ENCODE measurements at places on chromosomes 12 and 14.

- no peak for DNase-seq
Observed at GRCh38 chr14:51023964-51024363, 70.9 kb downstream of the TRIM9 start.

- DNase-seq, result no peak
Observed at GRCh38 chr12:94135896-94136295, 12.5 kb upstream of the PLXNC1 start.

GRCh38 chr14:72916174-72916573 lies 10.1 kb upstream of the DCAF4 start:
- DNase-seq, result no peak

DNA sequence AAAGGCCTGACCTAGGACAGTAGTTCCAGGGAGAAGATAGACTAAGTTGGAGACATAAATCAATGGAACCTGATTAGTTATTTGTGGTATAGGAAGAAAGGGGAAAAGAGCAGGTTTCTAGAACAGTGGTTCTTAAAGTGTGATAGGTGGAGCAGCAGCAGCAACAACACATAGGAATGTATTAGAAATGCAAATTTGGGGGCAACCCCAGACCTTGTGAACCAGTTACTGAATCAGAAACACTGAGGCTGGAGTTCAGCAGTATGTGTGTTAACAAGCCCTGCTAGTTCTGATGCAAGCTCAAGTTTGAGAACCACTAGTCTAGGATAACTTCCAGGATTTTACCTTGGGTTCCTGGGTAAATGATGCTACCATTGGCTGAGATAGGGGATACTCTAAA lies 308.7 kb downstream of the EMP1 start:
- DNase-seq, result no peak

GRCh38 chr12:8629486-8630033 lies 16.9 kb upstream of the AICDA start:
- DNase-seq, result no peak

DNA sequence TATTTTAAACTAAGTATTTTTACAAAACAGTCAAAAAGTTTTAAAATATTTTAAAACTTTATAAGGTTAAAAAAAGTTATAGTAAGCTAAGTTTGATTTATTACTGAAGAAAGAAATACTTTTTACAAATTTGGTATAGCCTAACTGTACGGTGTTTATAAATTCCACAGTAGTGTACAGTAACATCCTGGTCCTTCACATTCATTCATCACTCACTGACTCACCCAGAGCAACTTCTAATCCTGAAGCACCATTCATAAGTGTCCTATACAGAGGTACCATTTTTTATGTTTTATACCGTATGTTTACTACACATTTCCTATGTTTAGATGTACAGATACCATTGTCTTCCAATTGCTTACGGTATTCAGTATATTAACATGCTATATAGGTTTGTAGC lies 170.0 kb downstream of the KLHL28 start:
- no peak for DNase-seq

DNA sequence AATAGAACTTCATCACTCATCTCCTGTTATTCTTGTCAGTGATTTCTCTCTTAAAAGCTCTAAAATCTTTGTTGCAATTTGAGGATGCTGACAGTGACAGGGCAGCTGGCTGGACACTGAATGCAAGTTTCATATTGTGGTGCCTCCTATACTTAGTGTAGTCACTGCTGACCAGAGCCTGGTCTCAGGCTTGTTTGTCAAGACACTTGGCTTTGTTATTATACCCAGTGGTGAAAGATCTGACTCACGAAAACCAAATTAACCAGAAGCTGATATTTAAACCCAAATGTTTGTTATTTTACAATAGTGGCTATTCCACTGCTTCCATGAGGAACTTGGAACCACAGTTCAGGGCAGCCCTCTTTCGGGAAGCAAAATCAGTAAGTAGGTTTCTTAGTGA lies 42.8 kb downstream of the RPGRIP1 start:
- DNase-seq, result no peak

- DNase-seq, result no peak
Observed at GRCh38 chr12:45182511-45182910, 33.4 kb upstream of the ANO6 start.

DNA sequence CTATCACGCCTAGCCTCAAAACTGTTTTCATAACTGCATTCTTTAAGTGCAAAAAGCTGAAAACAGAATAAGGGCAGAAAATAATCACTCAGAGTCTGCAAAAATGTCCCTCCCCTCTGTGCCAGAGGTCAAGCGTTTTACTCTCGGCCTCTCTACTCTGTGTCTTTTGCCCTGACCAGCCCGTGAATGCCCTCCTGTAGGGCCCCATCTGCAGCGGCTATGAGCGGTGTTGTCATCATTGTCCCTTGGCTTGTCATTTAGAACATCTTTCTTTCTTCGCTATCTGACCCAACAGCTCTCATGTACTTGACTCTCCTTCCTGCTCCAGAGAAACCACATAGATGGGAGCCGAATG lies 21.7 kb downstream of the ELK3 start:
- DNase-seq, result no peak

GRCh38 chr14:65961004-65961403 lies 525.2 kb upstream of the CCDC196 start:
- DNase-seq, result peak; percentile 86

DNA sequence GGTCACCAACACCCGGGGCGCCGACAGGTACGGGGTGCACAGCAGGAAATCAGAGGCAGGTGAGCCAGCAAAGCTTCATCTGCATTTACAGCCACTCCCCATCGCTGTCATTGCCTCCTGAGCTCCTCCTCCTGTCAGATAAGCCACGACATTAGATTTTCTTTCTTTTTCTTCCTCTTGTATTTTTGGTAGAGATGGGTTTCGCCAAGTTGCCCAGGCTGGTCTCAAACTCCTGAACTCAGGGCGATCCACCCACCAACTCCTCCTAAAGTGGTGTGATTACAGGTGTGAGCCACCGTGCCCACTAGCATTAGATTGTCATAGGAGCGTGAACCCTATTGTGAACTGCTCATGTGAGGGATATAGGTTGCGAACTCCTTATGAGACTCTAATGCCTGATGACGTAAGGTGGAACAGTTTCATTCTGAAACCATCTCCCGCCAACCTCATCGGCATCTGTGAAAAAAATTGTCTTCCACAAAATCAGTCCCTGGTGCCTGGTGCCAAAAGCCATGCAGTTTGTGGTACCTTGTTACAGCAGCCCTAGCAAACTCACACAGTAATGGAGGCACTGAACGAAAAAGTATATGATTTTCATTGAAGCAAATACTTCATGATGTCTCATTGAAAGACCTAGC lies 1.5 kb downstream of the STYK1 start:
- peak; percentile 31 for DNase-seq

DNA sequence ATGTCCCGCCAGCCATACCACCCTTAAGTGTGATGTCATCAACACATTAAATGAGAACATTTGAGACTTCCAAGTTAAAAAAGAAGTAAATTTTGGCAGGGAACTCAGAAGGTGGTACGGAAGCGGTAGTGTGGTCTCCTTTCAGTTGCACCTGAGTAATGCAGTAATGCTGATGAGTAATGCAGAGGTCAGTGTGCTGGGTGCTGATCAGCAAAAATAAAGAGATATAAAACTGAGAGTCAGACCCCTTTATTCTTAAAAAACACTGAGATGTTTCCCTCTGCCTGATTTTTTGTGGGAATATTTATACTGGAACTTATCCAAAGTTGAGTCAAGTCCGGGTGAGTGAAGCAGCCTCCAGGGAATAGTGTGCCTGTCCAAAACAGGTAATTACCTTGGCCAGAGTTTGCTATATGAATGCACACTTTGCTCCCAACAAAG lies 370.6 kb upstream of the PRICKLE1 start:
- no peak for DNase-seq

GRCh38 chr12:104669851-104670337 lies 213.1 kb downstream of the CHST11 start:
- peak; percentile 46 for DNase-seq

GRCh38 chr12:116910645-116911451 lies at the start of gene FBXW8:
FBXW8 (plus strand) TSS chr12:116910950; CDS start chr12:116911038, 88 bp downstream.
- DNase-seq, result peak; percentile 85

DNA sequence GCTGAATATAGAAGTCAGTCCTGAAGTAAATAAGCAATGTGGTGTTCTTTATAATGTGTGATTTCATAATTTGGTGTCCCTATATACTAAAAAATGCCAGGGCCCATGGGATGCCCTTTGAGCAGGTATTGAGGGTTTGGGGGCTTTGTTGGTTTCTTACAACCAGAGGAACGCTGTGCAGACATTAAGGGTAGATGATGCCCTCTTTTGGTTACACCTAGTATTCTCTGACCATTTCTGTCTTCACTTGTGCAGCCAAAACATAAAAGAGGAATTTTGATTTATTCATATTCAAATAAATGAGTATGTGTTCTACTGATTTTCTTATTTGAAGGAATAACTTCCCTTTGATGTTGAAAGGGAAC lies 3.0 kb downstream of the LGR5 start:
- no peak for DNase-seq

DNA sequence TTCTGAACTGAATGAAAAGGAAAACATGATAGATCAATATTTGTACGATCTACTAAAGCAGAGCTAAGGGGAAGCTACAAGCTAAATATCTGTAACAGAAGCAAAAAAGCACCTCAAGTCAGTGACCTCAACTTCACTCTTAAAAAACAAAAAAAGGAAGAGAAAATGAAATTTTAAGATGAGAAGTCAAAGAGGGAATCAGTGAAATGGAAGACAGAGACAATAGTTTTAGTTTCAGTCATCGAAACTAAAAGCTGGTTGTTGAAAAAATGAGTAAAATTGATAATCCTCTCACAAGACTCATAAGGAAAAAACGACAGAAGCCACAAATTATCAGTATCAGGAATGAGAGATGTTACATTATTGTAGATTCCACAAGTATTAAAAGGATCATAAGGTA lies 11.9 kb upstream of the SLC2A13 start:
- DNase-seq, result no peak

DNA sequence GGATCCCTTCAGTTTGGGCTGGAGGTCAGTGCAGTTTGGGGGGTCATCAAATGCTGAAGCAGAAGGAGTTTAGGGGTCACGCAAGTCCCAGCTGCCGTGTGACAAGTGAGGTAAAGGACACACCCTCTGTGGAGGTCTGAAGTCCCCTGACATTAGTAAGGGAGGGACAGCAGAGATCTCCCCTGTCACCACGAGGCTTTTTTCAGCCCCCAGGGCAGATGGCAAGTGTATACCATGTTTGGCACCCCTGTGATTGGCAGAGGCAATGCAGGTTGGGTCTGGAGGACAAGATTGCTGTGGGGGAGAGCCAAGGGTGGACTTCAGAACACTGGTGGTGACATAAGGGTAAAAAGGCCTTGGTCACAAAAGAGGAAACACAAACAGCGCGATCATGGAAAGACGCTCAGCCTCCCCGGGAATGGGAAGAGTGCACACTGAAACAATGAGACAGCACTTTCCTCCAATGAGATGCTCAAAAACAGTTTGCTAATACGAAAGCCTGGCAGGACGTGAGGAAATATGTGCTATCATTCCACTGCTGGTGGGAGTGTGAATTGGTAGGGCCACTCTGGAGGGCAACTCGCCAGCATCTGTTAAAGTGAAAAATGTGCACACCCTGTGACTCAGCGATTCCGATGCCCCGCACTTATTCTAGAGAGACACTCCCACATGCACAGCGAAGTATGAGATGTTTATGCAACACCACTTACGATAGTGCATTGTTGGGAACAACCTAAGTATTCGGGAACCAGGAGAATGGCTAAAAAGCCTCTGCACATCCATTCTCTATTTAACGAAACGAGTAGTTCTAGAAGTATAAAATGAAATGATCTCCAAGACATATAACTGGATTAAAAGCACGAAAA lies 14.4 kb upstream of the CD27 start:
- peak; percentile 70 for DNase-seq

- DNase-seq, result no peak
Observed at GRCh38 chr12:109737126-109737525, 23.5 kb downstream of the FAM222A start.

DNA sequence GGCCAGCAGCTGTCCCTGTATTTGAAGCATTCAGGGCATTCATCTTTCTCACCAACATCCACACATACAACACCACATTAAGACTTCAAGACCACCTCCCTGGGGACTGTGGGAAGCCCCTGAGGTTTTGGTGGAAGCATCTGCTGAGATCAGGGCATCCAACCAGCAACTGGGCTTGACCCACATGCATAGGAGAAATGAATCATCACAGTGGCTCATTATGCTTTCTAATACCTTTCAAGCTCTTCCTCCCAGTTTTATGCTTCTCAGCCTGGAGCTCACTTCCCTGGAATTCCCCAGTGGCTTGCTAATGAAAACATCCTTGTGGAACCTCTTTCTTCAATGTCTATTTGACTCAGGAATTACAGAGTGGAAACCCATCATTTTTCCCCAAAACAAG lies 21.4 kb upstream of the CMKLR1 start:
- no peak for DNase-seq

- no peak for DNase-seq
Observed at GRCh38 chr14:105021656-105022275, 883 bp upstream of the CDCA4 start.

GRCh38 chr14:60753264-60754119 lies 18.9 kb downstream of the MNAT1 start:
- no peak for DNase-seq

DNA sequence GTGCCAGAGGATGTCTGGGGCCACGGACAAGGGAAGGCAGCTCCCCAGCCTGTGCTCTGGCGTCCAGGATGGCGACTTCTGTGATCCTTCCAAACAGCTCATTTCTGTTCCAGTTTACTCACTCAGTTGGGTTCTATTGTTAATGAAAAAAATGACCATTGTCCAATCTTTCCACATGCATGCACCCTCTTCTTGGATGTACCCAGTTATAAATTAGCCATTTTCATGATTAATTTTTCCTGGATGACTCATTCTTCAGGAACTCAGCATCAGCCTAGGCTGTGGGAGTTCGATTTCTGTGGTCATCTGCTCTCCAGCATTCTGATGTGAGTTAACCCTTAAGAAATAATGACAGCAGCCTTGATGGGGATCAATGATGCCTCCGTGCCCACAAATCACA lies 926.8 kb downstream of the BCL11B start:
- DNase-seq, result no peak

- DNase-seq, result no peak
Observed at GRCh38 chr12:79115743-79116142, 251.2 kb downstream of the SYT1 start.

- no peak for DNase-seq
Observed at GRCh38 chr12:129704232-129704830, 199.5 kb downstream of the TMEM132D start.

DNA sequence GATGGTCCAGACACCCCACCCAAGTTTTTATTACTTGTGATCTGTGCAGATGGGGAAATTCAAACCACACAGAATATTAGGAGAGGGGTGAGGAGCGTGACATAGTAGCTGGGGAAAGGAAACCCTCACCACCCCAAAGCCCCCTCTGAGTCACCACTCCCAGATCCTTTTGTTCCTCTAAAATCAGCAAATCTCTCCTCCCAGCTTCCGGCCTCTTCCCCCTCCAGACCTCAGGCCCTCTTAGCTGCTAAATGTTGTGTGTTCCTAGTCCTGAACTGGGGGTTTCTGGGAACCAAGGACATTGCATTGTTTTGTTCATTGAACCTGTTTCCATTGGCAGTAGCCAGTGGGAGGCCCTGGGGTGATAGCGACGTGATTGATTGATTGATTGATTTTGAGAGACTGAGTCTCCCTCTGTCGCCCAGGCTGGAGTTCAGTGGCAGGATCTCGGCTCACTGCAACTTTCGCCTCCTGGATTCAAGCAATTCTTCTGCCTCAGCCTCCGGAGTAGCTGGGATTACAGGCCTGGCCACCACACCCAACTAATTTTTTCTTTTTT lies 5.9 kb upstream of the ORAI1 start:
- no peak for DNase-seq

Measured in activated T-cell treated with anti-CD3 and anti-CD28 coated beads, Interleukin-2, amount 50 U/mL, for 24 hours (primary cell).